ENCODE measurements at places on chromosomes 11 and 22. TPM values are rescaled to one million over a fixed set of nuclear protein-coding genes. Genes with fewer than 3 reads are reported as not detected.

BBOX1 gene
- not detected for total RNA-seq

DNA sequence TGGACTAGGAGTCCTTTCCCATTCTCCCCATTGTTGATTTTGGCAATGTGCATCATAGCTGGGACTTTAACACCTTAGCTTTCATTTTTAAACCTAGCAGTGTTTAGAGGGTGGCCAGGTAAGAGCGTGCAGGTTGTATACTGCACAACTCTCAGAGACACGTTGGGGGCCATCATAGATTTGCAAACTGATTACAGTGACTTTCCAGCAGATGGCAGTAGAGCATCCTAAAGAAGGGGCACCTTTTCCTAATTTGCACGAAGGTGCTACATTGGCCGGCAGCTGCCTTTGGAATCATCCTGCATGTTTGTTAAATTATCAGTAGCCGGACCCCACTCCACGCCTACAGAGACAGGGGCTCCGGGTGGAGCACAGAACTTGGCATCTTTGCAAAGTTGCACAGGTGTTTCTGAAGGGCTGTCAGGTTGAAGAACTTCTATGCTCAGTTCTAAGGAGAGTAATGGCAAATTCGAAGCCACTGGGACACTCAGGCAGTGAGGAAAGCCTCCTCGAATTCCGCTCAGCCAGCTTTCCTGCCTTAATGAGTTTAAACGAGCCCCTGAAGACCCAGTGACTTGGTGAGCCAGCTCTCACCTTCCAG, 7.7 kb downstream of the LHFPL7 start:
- DNase-seq = no peak

DNA sequence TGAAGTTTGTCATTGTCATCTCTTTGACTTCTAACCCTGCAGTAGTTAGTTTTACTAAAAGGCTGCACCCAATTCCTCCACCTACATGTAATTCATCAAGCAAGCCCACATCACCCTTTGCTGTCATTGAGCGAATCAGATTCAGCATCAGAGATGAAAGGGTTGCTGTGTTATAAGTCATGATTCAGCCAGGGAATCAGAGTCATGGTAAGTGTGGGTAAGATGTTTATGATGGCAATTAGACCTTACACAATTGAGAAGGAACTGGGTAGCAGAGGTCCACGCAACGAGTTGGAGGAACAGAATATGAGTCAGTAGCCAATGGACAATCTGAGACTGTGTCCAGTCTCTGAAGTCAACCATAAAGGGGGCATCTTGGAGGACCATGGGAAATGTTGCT, 162.8 kb upstream of the SNX19 start:
- no peak for DNase-seq

DNA sequence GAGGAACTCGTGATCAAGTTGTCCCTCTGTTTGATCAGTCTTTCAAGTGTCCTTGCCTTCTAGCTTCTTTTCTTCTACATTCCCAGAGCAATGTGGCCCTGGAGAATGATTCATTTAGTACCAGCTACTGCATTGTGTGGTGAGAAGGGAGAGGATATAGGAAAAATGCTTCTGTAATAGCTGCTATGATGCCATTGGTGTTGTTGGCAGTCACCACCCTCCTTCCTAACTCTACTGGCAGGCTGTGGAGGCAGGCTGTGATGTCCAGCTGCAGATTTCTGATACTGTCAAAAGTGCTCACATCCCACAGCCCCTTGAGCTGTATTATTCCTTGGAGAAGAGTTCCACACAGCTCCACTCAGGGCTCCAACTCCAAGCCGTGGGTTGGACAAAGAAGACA, 52.8 kb downstream of the ENDOD1 start:
- no peak for DNase-seq

GRCh38 chr11:126920833-126921232, 79.7 kb downstream of the KIRREL3 start:
- no peak for DNase-seq

SLC6A5 gene
- not detected for total RNA-seq

HTR3B gene
- not detected for total RNA-seq

PARVA gene
- 1.8 TPM for total RNA-seq

DNA sequence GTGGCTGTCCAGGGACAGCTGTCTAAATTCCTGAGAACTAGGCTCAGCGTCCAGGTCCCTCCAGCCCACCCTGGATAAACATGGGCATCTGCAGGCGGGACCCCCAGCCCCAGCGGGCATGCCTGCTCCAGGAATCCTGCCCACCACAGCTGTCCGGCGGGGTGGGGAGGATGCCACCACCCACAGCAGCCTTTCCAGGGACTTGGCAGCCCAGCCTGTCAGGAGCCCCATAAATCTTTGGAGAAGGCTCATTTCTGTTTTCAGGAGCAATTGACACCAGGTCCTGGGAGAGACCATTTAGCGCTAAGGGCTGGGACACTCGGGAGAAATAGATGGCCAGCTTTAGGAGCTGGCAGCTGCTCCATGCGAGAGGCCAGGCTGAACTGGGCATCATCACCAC, 358.9 kb downstream of the CADM1 start:
- DNase-seq = no peak

All from T-helper 17 cell (primary cell).